Thyroid gland (tissue), 4 donors: ENCODE measurements at places on chromosomes 5 and 9.

- DNase-seq, result no peak
These were observed 255.5 kb downstream of the TRIM32 start for GRCh38 chr9:116942593-116943061.

GRCh38 chr5:2622866-2623265 lies 128.6 kb downstream of the IRX2 start:
- DNase-seq, result no peak

DNA sequence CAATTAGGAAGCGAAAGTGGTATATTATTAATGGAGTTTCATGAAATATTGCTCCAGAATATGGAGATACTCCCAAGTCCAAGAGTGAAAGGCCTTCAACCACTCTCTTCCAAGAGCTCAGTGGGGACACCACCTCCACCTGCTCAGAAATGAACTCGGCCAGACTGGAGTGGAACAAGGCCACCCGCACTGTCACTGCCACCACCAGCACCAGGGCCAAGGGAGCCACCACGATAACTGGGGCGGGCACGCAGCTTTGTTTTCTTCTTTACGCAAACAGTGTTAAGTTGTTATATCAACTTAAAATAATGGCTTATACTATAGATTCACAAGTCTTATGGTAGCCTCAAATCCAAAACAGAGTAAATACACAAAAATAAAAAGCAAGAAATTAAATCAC lies 204.1 kb downstream of the TRPM3 start:
- no peak for DNase-seq

- DNase-seq, result no peak
These were observed 139.7 kb downstream of the SEC61B start for GRCh38 chr9:99361817-99362216.

DNA sequence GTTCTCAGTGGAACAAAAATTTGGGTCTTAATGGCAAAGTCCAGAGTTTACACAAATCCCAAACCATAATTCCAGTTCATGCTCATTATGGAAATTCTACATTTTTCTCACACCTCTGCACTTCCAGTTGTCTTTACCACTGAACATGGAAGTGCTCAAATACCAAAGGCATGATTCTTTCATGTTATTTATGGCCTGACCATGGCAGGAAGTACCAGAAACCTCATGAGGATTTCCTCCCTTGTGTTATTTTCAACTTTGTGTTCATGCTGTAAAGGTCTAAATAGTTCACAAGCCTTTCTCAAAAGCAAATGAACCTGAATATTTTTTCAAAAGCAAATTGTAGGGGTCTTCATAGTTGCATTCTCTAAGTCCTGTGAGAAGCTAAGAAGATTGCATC lies 82.0 kb upstream of the ITGA1 start:
- DNase-seq, result no peak

DNA sequence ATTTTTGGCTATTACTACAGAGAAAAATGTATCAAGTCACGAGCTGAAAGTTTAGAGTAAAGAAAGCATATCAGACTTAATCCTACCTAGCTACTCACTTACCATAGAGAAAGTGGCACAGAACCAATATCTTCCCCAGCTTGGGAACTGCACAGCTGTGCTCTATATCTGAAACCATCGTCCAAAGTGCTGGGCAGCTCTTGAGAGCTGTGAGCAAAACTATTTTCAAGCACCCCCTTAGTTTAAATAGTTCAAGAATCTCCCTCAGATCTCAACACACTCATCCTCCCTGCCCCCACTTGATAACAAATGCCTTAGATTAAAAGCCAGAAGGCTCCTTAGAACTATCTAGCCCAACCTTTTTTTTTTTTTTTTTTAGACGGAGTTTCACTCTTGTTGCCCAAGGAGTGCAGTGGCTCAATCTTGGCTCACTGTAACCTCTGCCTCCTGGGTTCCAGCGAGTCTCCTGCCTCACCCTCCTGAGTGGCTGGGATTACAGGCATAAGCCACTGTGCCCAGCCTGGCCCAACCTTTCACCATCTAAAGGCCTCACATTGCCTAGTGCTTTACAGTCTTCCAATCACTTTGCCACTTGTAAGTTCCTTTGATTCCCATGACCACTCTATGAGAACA lies 94.2 kb upstream of the APC start:
- DNase-seq, result no peak

DNA sequence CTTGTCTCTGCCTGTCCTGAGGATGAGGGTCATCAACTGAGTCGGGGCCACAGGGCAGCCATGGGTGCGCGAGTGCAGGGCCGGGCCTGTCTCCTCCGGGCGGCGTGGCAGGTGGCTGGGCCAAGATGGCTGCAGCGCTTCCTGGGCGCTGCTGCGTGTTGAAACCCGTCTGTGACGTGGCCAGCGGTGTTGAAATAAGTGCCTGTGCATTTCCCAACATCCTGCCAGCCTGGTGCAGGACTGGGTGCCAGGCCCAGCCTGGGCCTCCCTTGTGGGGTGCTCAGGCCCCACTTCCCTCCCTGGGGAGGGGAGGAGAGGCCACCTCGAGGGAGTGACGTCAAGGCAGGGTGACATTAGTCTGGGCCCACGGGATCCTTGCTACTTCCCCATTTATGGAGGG lies 45.5 kb downstream of the RXRA start:
- DNase-seq, result peak; percentile 41

- no peak for DNase-seq
These were observed 23.1 kb downstream of the FREM1 start for GRCh38 chr9:14887149-14887548.

DNA sequence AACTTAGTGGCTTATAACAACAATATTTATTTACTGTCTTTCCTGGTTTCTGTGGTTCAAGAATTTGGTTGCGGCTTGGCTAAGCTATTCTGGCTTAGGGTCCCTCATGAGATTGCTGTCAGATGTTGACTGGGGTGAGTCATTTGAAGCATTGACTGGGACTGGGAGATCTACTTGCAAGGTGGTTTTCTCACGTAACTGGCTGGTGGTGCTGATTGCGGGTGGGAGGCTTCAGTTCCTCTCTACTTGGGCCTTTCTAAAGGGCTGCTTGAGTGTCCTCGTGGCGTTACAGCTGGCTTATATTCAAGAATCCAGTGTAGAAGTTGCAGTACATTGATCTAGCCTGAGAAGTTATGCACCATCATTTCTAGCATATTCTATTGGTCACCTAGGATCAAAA lies 218.5 kb upstream of the ELAVL2 start:
- DNase-seq, result no peak

DNA sequence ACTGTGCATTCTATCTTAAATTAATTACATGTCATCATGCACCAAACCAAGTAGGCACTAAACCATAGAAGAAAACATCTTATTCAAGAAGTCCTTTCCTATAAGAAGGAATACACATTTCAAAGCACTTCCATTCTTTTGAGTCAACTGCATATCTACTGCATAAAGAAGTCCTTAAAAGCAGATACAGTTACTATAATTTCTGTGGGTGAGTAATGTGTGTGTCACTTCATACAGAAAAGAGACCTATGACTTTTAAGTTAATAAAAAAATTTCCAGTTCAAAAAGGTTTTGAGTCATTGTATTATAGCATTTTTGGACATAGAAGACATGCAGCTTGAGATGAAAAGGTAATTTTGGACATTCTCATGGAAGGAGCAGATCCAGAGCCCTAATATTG lies 125.0 kb downstream of the DTWD2 start:
- DNase-seq, result no peak

DNA sequence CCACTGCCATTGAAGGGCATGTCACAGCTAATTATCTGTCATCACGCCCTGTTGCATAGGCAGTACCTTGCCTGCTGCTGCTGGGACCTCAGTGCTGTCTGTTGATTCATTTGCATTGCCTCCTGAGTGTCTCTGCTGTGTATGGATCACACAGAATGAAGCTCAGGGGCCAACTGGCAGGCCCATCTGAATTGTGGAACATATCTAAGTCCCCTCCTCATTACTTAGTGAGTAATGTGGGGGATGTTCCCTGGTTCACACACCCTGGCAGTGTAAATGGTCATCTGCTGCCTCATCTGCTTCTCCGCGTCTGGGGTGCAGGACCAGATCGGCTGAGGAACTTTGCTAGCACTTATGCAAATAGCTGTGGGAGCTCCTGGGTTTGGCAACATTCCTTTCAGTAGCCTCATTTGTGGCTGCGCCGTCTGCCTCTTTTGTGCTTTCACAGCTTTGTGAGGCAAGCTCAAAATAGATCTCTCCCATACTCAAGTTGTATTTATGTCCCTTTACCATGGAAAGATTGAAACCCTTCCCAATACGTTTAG lies 25.4 kb downstream of the TYRP1 start:
- no peak for DNase-seq

- DNase-seq, result no peak
These were observed 13.1 kb downstream of the PALM2AKAP2 start for GRCh38 chr9:109792951-109793546.

GRCh38 chr5:10645146-10645545 lies 81.3 kb downstream of the ANKRD33B start:
- no peak for DNase-seq

- peak; percentile 35 for DNase-seq
These were observed 15.2 kb downstream of the TMEM171 start for GRCh38 chr5:73135429-73136054.

DNA sequence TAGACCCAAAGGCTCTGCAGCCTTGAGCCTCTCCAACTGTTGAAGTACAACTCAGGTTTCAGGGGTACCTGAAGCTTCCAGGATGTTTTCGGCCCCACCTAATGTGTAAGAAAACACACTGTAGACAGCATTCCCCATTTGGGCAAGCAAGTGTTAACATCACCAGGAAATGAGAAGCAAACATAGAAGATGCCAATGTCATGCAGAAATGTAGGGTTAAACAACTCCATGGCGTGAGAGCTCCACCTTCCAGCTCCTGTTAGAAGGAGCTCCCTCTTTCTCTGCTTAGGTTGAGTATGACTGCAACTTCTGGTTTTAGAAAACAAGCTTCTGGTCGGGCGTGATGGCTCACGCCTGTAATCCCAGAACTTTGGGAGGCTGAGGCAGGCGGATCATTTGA lies 31.0 kb upstream of the DENND1A start:
- DNase-seq, result no peak

GRCh38 chr5:149550594-149551226 lies 529 bp downstream of the CSNK1A1 start:
- no peak for DNase-seq

DNA sequence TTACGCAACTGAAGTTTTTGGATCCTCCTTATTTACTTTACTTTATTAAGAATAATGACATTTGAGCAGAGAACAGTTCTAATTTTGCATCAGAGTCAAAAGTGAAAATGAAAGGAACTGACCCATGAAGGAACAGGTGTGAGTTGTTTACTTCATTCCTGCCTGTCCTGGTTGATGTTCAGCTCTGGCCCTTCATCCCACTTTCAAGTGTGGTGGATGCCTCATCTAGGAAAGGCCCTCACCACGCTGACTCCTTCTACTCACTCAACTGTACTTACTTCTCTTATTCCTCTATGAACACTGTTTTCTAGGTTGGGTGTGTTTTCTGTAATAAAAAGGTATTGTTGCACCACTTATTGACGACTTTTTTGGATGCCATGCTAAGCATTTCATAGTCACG lies 61.8 kb upstream of the PLEKHG4B start:
- no peak for DNase-seq

DNA sequence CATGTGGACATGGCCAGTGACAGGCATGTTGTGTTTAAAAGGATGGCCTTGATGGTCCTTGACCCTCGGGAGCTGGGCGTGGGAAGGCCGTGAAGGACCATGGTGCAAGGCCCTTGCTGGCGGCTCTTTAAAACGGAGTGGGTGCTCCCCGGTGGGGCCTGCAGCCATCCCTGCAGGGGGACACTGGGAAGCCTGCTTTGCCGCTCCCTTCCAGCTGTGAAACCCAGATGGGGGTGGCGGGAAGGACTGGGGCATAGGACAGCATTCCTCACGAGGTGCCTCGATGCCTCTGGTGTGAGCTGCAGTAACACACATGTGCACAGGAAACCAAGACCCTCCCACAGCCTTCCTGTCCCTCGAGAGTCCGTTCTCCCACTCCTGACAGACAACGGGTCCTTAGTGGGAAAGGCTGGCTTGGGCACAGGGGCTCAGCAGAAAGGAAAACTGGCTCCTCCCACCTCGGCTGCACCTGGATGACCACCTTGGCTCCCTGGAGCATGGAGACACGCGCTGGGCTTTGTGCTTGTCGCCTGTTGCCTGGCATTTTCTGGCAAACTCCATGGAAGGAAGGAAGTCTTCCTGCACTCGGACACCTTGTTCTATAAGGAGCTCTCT lies 30.3 kb upstream of the IRX4 start:
- no peak for DNase-seq

GRCh38 chr5:6371079-6371810 lies 7.1 kb downstream of the MED10 start:
- DNase-seq, result no peak

- no peak for DNase-seq
These were observed 1.3 kb downstream of the ASTN2 start for GRCh38 chr9:117413346-117414219.

DNA sequence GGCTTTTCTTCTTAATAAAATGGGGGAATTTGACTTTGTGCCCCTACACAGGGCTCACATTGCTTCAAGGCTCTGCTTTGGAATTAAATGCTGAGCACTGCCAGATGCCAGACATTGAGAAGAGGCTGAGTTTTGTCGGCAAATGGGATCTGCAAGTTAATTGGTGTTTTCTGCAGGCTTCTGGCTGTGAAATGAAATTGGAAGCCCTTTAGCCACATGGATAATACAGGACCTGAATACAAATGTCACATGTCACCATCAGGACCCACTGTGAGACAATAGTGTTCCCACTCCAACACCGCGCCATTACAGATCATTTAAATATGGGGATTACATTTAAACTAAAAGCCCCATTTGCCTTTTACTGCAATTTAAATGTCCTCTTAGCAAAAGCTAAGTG lies 164.4 kb downstream of the ZSWIM6 start:
- DNase-seq, result no peak

DNA sequence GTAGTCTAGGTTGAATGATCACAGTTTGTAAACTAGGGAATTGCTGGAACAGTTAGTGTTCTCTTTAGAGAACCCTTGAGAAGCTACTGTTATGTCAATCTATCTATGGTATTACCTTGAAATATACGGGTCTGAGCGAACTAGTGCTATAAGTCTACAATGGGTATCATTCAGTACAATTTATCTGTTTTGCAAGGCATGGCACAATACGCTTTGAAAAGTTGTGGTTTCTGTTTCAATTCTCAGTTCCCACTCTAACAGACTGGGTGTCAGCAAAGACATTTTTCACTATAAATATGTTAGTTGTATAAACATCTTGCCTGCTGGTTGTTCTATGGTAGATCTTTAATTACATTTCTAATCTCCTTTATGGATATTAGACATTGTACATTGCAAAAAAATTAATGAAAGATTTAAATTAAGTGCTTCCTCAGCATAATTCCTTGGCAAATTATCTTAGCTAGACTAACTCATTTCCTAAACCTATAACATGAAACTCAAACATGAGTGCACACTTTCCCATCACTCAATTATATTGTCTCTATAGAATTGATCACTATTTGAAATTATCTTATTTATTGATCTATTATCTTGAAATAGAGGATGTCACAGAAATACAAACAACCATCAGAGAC lies 24.9 kb upstream of the SLCO6A1 start:
- no peak for DNase-seq

DNA sequence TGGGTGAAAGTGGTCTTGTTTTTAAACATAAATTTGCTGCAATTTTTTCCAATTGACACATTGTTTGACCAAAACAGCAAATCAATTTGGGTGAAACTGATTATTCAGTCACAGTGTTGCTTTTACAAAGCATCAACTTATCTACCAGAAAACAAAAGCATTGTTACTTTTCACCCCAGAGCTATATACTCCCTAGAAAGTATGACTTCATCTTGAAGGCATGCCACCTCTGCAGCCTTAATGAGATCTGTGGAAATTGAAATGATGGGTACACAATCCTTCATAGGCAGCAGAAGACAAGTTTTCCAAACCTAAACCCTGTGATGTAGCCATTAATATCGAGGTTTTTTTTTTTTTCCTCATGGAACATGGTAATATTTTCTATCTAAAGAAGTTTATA lies 615.9 kb downstream of the CHSY3 start:
- DNase-seq, result no peak

GRCh38 chr9:68897577-68898145 lies 116.3 kb downstream of the PRKACG start:
- no peak for DNase-seq
